ENCODE measurements at places on chromosomes 16 and 17. TPM values are rescaled to one million over a fixed set of nuclear protein-coding genes. Genes with fewer than 3 reads are reported as not detected.

Gene OMG
- not detected for total RNA-seq

Gene MLKL
- not detected for total RNA-seq

Gene ABCA6
- total RNA-seq, result 0.79 TPM

Gene EFNB3
- total RNA-seq, result 28.2 TPM

Gene NAE1
- 84.4 TPM for total RNA-seq

Gene MON1B
- 36.7 TPM for total RNA-seq

Gene NKD1
- total RNA-seq, result 61.5 TPM

Gene ATP2A1
- total RNA-seq, result 2.9 TPM

Gene CDR2
- 26.3 TPM for total RNA-seq

Gene ST6GALNAC2
- 1.5 TPM for total RNA-seq

Data from mesothelial cell of epicardium (in vitro differentiated cells).